ENCODE measurements at places on chromosomes 13 and 19.

GRCh38 chr19:49940482-49940791 is 11.1 kb upstream of the NUP62 start:
- no peak for DNase-seq

GRCh38 chr13:77353995-77354394 is 27.1 kb upstream of the MYCBP2 start:
- no peak for DNase-seq

- DNase-seq = no peak
Observed at GRCh38 chr19:55112246-55112776, 5.1 kb downstream of the PPP1R12C start.

GRCh38 chr13:96967248-96967745 is 27.0 kb downstream of the OXGR1 start:
- no peak for DNase-seq

GRCh38 chr19:18131841-18132596 is 20.9 kb upstream of the PIK3R2 start:
- DNase-seq = no peak

GRCh38 chr19:45973553-45974338 is at the start of gene NOVA2:
TSS of gene NOVA2 (minus strand) at chr19:45973865. CDS start at chr19:45973351, 514 bp downstream.
- no peak for DNase-seq

All from thoracic aorta (tissue), 2 donors.